Upper lobe of left lung (tissue), 6 donors: ENCODE measurements at places on chromosomes 13 and 19.

DNA sequence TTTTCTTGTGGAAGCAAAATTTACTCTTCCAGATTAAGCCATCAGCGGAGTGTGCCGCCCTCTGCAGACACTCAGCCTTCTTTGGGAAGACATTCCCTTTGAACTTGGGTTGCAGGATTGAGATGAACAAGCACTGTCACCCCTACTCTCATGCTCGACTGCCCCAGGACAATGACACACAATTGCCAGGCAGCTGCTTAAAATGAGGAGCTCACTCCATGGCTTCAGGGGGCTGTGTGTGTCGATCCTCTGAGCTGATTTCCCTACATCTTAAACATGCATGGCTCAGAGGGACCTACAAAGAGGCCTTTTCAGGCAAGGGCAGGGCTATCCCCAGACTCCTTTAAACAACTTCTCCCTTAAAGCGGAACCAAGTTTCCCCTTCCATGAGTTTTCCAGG, 107.5 kb upstream of the MBNL2 start:
- no peak for DNase-seq

GRCh38 chr13:106405731-106406130, 129.7 kb downstream of the EFNB2 start:
- DNase-seq = no peak

GRCh38 chr13:48994706-48995105, 19.0 kb downstream of the FNDC3A start:
- DNase-seq = no peak

DNA sequence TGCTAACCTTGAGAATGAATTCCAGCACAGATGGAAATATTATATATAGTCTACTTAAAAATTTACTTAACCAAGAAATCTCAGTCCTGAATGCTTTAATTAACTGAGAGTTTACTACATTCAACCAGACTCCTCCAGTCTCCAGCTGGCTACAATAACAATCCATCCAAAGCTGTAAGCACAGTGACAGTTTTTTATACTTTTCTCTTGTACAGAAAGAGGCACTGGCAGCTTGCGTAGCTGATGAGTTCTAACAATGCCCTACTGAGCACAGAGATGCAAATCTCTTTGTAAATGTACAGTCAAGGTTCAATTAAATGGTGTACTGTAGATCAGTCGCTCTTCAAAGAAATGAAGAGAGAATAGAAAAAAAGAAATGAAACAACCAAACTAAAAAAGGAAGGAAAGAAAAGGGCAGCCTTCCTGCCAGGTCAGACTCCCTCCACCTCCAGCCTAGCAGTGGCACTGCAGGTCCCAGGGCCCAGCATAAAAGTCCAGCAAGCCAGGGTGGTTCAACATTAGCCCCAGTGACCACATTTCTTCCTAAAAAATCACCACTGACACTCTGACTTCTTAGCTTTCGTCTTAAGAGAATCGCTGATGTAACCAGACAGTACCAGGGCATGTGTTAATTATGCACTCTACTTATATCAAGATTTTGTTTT, 88.4 kb downstream of the SACS start:
- no peak for DNase-seq

DNA sequence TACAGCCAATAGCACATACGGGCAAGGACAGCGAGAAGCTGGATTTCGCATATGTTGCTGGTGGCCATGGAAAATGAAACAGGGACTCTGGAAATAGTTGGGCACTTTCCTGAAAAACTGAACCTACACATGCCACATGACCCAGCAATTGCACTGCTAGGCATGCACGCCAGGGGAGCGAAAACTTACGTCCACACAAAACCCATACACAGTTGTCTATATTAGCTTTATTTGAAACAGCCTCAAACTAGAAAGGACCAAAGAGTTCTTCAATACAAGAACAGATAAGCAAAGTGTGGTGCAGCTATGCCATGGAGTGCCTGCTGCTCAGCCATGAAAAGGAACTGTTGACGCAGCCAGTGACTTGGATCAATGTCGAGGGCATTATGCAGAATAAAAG, 7.3 kb upstream of the SPACA7 start:
- DNase-seq = no peak

DNA sequence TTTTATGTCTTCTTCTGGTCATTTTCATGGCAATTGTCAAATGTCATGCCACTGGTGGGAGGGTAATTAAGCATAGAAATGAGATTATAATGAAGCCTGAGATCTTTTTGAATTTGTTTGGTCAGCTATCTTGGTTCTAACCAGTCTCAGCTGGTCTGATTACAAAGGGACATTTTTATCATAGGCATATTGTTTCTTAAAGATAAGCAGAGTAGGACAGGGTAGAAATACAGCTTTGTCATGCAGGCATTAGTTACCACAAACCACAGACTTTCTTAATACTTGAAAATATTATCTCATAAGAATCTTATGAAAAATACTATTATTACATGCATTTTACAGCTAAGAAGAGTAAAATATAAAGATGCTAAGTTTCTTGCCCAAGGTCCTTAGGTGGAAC, 1761.5 kb downstream of the PCDH9 start:
- DNase-seq = no peak

- DNase-seq = peak; percentile 52
Observed at GRCh38 chr19:42185277-42185676, 32.2 kb downstream of the DEDD2 start.

- DNase-seq = no peak
Observed at GRCh38 chr19:48603001-48603400, 3.5 kb upstream of the SPACA4 start.

DNA sequence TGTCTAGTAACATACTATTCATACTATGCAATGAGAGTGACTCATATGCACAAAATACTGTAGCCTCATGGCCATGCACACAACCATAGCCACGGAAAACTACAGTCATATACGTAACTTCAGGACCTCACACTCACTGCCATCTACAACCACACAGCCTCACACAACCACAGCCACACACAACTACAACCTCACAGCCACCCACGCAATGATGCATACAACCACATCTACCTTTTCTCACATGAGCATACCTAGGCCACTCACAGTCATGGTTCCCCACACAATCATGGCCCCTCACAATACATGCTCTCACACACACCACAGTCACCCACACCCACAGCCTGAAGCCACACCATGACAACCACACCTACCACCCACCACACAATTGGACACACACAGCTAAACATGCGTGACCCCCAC, 8.7 kb upstream of the TNFSF14 start:
- no peak for DNase-seq

DNA sequence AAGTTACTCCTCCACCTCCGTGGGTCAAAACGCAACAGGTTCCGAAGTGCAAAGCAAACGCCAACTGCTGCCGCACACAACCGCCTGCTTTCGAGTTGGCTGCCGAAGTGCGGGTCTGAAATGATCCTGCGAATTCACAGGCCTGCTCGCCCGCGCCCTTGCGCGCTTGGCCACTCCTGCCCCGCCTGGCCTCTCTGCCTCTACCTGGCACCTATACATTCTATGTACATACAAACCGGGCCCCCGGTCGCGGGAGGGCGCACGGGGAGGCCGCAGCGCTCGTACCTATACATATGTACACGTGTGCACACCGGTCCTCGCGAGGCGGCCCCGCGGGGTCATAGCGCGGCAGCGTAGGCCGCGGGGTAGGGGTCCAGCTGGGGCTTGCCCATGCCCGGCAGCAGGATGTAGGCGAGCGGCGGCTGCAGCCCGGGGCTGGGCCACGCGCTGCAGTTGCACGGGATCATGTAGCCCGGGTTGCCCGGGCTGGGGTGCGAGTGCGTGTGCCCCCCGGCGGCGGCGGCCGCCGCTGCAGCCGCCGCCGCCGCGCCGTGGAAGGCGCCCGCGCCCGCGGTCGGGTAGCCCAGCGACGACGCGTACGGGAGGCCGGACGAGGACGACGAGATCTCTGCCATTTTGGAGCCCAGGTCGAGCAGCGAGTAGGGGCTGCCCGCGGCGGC, 1.3 kb downstream of the SOX21 start:
- no peak for DNase-seq

GRCh38 chr13:86445672-86446071, 646.5 kb upstream of the SLITRK6 start:
- DNase-seq = no peak

GRCh38 chr19:39193803-39194202, 3.0 kb upstream of the NCCRP1 start:
- DNase-seq = no peak

DNA sequence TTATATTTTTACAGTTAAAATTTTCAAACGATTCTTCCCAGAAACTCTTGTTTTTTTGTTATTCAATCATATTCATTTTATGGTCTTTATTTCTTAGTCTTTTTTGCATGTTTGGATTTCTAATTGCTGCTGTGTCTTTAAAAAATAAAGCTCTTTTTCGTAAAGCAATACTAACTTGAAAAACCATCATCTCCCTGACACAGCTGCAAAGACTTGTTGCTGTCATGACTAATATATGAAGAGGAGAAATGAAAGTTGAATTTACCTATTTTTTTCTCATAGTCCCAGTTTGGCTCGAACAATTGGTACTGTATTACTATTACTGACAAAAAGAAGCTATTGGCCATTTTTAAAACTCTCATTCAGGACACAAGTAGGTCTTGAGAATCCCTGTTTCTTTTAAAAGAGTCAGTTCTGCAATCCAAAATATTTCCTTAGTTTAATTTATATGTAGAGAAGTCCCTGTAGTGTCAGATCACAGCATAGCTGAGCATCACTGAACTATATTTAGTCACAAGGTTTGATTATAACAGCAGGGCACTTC, 12.1 kb upstream of the SPART start:
- DNase-seq = no peak

DNA sequence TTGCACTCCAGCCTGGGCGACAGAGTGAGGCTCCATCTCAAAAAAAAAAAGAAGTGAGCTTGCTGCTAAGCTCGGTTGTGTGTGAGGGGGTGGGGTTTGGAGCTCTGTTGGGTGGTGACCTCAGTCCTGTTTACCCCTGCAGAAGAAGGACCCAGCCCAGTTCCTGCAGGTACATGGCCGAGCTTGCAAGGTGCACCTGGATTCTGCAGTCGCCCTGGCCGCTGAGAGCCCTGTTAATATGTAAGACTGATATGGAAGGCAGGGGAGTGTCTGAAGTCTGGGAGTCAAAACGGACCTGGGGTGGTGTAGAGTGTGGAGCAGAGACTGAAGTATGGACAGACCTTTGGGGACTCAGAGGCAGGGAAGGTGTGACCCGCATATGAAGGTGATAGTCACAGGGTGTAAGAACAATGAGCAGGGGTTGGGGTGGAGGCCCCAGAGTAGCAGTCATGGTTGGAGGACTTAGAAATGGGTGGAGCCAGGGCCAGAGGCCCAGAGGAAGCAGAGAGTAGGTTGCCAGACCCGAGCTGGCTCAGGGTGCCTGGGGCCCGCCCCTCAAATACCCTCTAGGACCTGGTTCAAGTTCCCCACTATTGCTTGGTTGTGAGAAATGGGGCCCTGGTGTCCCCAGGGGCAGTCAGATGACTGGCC, 13.2 kb downstream of the CLASRP start:
- no peak for DNase-seq

DNA sequence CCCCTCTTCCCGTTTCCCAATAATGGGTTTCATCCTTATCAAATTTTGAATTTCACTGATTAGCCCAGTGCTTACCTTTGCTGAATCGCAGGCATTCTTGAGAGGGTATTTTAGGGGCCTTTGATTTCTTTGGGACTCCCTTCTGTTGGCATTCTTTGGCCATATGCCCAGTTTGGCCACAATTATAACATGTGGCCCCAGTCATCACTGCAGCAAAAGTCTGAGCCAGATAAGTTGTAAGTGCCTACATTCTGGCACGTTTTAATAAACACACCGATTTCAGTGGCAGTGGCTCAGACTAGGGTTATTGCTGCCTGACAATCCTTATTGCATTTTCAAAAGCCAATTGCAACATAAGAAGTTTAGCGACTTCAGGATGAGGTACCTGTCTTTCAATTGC, 41.4 kb downstream of the ZNF726 start:
- no peak for DNase-seq

- no peak for DNase-seq
Observed at GRCh38 chr13:59094181-59094580, 1069.5 kb downstream of the DIAPH3 start.

GRCh38 chr19:44212866-44213346, 574 bp downstream of the ZNF227 start:
- DNase-seq = no peak

DNA sequence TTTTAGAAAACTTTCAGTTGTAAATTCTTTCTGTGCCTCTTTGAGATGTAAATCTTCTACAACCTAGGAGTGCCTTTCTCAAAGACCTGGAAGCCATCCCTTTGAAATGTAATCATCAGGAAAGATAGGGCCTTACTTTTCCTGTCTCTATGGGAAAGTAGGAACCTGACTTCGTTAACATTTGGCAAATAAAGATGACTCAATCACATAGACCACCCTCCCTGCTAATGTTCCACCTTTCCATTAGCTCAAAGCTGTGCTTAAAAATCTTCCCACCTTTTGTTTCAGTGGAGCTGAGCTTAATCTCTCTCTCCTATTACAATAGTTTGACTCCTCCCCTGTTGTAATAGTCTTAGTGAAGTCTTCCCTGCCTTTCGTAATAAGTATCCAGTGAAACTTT, 247.7 kb downstream of the OLFM4 start:
- DNase-seq = no peak
